ENCODE measurements at places on chromosomes 1 and 21. TPM values are rescaled to one million over a fixed set of nuclear protein-coding genes. Genes with fewer than 3 reads are reported as not detected.

DNA sequence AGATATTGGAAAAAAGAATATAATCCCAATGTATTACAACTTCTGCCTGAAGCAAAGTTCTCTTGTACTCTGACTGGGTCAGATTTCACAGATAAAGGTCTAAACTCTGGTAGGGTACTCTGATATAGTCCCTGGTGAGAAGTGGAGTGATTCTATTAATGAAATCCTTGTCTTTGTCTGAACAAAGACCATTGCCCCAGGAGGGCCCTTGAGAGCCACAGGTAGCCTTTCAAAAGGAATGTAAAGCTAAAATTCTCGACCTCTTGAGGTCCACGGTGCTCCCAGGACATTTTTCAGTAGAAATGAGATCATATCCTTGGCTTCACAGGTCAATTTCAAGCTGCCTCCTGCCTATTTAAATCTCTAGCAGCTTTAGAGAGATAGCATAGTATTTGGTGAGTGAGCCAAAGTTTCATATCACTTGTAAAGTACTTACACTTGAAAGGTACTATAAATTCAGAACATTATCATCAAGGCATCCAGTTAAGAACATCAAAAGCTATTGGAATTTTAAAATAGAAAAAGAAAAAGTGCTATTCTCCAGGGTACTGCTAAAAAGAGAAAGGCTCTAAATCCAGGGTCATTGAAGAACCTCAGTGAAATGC is 10.1 kb downstream of the TNNI3K start:
- no peak for DNase-seq

DNA sequence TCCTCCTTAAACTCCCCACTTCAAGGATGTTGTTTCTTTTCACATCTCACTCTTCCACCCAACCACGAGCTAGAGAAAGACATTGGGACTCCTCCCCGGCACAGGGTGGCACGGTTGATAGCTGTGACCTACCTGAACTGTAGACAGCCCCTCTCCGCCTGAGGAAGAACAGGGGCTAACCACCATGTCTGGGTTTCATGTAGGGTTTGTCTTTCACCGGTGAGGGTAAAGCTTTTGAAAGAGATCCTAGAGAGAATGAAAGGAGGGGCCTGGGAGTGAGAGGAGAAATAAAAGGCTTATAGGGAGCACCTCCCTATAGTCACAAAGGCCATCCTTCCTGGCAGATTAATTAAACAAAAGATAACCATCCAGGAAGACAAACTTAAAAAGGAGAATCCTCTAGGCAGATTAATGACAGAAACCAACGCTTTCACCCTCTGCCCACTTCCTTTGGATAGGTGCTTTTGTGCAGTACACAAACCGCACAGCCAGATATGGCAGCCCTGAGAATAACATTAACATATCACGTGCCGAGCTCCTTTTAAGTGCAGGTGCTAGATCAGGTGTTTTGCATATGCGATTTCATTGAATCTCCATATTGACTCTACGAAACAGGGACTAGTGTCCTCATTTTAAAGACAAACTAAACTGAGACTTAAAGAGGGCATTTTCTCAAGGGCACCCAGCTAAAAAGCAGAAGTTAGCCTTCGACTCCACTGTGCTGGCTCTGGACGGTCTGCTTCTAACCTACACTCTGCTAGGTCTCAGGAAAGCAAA is 178.1 kb upstream of the RUNX1 start:
- DNase-seq: no peak

NR5A2 gene
- total RNA-seq: 10.3 TPM

- no peak for DNase-seq
Measured at GRCh38 chr1:235409042-235409820, 42.0 kb downstream of the TBCE start.

DNA sequence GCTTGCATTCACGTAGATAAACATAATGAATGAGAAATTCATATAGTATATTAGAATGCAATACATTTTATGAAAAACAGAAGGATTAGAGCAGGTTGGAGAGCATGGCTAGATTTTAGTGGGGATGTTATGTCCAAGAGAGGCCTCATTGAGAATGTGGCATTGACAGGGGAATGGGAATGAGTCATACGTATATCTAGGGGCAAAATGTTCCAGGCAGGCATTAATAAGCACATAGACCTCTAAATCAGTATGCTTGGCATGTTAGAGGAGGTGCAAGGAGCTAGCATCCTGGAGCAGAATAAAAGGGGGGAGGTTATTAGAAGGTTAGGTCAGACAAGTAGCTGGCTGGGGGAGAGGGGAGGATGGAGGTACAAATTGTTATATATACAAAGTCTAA is 93.0 kb downstream of the USH2A start:
- no peak for DNase-seq

DNA sequence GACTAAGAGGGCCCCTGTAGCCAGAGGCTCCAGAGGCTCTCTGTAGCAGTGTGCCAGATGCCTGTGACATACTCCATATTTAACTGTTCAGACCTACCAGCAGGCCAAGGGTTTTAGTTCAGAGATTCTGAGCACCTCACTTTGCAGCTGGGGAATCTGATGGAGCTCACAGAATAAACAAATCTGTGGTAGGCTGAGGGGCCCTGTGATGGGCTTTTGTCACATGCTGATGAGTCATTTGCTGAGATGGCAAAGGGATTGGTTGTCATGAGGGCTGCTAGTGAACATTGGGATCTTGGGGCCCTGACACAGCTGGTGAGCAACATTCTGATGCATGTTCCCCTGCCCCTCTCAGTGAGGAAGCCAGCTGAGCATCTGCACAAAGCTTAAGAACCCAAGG is 482.2 kb downstream of the CAMTA1 start:
- DNase-seq: no peak

HSD3B1 gene
- total RNA-seq: not detected

- DNase-seq: no peak
Measured at GRCh38 chr1:22763487-22764200, 53.0 kb downstream of the EPHB2 start.

DNA sequence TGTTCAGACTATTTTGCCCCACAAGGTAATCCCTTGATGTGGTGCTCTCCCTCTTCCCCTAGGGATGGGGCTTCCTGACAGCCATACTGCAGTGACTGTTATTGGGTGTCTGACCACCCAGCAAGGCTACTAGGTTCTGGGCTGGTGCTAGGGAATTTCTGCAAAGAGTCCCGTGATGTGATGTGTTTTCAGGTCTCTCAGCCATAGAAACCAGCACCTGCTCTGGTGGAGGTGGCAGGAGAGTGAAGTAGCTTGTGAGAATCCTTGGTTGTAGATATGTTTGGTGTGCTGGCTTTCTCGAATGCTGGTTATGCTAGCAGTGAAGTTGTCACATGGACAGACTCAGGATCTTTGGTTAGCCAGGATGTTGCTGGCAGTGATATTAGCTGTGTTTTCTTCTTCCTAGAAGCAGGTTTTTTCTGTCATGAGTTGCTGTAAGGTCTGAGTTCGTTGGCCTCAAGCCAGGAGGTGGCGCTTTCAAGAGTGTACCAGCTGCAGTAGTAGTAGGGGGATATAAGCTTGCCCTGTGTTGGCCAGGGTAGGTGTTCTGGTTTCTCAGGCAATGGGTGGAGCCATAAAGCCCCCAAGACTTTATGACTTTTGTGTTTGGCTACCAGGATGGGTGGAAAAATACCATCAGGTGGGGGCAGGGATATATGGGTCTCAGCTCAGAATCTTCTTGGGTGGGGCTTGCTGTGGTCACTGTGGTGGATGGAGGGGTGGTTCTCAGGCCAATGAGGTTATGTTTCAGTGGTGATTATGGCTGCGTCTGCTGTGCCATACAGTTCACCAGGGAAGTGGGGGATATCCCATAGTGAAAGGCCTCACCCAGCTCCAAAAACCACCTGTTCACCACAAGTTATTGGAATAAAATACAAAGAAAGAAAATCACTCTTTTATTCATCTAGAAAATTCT is 1112.3 kb downstream of the KCNT2 start:
- DNase-seq: peak; percentile 67

UQCRHL gene
- total RNA-seq: 1.2 TPM

- no peak for DNase-seq
Measured at GRCh38 chr1:174428033-174428432, 19.7 kb upstream of the GPR52 start.

- no peak for DNase-seq
Measured at GRCh38 chr1:205071801-205072200, 12.5 kb downstream of the TMEM81 start.
